ENCODE measurements at places on chromosomes 2 and 18. TPM values are rescaled to one million over a fixed set of nuclear protein-coding genes. Genes with fewer than 3 reads are reported as not detected.

ANKRD29 gene
- total RNA-seq: 150 TPM

CXCR4 gene
- 19.7 TPM for total RNA-seq

NEUROD1 gene
- 1.2 TPM for total RNA-seq

GPR45 gene
- total RNA-seq: not detected

REG3A gene
- 9.8 TPM for total RNA-seq

SLC19A3 gene
- total RNA-seq: 9.3 TPM

ADGRF3 gene
- total RNA-seq: 0.29 TPM

SH3RF3 gene
- total RNA-seq: 4.5 TPM

GATA6 gene
- total RNA-seq: 79.9 TPM

RAB6C gene
- not detected for total RNA-seq

CDCA7 gene
- total RNA-seq: 8.7 TPM

CDH2 gene
- 21.9 TPM for total RNA-seq

MYO7B gene
- total RNA-seq: not detected

CDH20 gene
- total RNA-seq: 0.43 TPM

CROCC2 gene
- total RNA-seq: not detected

DTNA gene
- total RNA-seq: 53.6 TPM

EIPR1 gene
- total RNA-seq: 39.4 TPM

ERBB4 gene
- total RNA-seq: 0.55 TPM

C2orf72 gene
- total RNA-seq: 41.4 TPM

HRH4 gene
- not detected for total RNA-seq

FOXD4L1 gene
- total RNA-seq: 0.58 TPM

RAPGEF4 gene
- 5.3 TPM for total RNA-seq

SERPINB2 gene
- total RNA-seq: not detected

ACOXL gene
- total RNA-seq: 0.58 TPM

MROH2A gene
- not detected for total RNA-seq

CNDP1 gene
- not detected for total RNA-seq

CRYGD gene
- total RNA-seq: not detected

ZNF804A gene
- total RNA-seq: not detected

STON1 gene
- total RNA-seq: 12.7 TPM
